Dermis blood vessel endothelial cell (primary cell): ENCODE measurements at places on chromosomes 7 and 10. TPM values are rescaled to one million over a fixed set of nuclear protein-coding genes. Genes with fewer than 3 reads are reported as not detected.

GRCh38 chr7:46705386-46706255, 784.5 kb upstream of the IGFBP3 start:
- no peak for DNase-seq

DNA sequence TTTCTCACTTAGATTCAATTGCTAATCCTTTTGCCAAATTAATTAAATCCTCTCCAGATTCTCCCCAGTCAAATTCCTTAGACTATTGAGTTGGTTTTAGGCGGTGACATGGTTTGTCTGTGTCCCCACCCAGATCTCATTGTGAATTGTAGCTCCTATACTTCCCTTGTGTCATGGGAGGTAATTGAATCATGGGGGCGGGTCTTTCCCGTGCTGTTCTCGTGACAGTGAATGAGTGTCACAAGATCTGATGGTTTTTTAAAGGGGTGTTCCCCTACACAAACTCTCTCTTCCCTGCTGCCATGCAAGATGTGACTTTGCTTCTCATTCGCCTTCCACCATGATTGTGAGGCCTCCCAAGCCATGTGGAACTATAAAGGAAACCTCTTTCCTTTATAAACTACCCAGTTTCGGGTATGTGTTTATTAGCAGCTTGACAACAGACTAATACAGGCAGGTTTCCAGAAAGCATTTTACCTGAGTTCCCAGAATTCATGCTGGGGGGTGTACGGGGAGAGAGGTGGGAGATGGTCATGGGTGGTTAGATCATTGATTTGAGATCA, 44.7 kb upstream of the GARS1 start:
- DNase-seq: peak; percentile 73

EMX2 gene
- 0.09 and 0.17 TPM in 2 replicates for total RNA-seq

DNA sequence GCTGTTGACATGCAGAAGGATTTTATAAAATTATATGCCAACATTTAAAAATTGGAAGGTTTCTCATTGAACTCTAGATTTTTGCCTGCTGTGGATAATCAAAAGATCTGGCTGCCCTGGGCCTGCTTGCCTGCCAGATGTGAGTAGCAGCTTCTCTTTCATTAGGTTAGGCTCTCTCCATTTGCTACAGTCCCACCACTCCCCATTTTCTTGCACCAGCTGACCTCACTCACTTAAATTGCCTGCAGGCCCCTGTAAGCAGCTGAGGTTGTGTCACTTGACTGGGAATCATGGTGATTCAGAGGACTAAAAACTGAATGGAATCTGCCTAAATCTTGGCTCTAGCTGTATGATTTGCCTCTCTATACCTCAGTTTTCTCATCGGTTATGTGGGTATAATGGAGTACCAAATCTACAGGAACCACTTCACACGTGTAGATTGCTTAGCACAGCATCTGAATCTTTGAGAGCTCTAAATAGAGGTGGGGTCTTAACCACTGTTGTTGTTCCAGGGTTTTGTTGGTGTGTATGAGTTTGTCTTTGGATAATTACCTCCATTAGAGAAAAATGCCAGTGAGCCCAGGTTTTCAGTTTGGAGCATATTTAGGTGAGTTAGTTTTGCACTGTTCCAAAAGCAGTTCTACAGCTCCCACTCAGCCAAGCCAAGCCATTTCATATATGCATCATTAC, 18.6 kb upstream of the RAPGEF5 start:
- no peak for DNase-seq
